ENCODE measurements at places on chromosomes 11 and 22.
A peak's percentile ranks its signal among the peaks of the same experiment; 100 is the strongest.

GRCh38 chr11:112128483-112129121 lies 35.3 kb downstream of the IL18 start:
- DNase-seq, result no peak
- H3K4me1 ChIP-seq, result no peaks in the 10 kb centered on the region
- no peaks in the 10 kb centered on the region for H3K36me3 ChIP-seq
- H3K4me3 ChIP-seq, result no peak overlapping the region
- no peak overlapping the region for H3K27ac ChIP-seq
- no peaks in the 10 kb centered on the region for H3K27me3 ChIP-seq

- H3K36me3 ChIP-seq, result peaks cover 6% of the 10 kb centered on the region
- no peaks in the 10 kb centered on the region for H3K27me3 ChIP-seq
- peaks cover 10% of the 10 kb centered on the region for H3K4me1 ChIP-seq
- H3K27ac ChIP-seq, result no peak overlapping the region
- DNase-seq, result no peak
These were observed 52.2 kb downstream of the PPFIA1 start for GRCh38 chr11:70322666-70323065.

DNA sequence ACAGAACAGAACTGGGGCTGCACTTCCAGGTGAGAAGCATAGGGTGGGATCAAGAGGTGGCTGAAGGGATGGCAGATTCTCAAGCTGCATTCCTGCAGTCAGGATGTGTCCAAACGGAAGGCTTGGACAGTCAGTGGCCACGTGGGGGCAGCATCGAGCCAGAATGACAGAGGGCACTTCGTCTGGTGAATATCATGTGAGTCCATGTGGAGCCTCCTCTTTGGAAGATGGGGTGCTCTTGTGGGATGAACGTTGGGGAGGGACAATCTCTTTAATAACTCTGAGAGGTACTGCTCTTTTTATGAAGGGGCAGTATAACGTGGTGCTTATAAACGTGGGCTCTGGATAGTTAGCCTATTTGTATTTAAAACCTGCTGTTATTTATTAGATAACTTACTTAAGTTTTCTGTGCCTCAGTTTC lies 154.9 kb upstream of the NAV2 start:
- DNase-seq, result peak; percentile 74
- no peaks in the 10 kb centered on the region for H3K4me1 ChIP-seq
- H3K4me3 ChIP-seq, result no peak overlapping the region
- peaks cover 11% of the 10 kb centered on the region for H3K27me3 ChIP-seq
- H3K27ac ChIP-seq, result no peak overlapping the region
- no peaks in the 10 kb centered on the region for H3K36me3 ChIP-seq

GRCh38 chr11:36212564-36213392 lies 76.4 kb downstream of the COMMD9 start:
- peaks cover 15% of the 10 kb centered on the region for H3K27me3 ChIP-seq
- no peak for DNase-seq
- H3K27ac ChIP-seq, result no peak overlapping the region
- H3K36me3 ChIP-seq, result no peaks in the 10 kb centered on the region
- no peak overlapping the region for H3K4me3 ChIP-seq

DNA sequence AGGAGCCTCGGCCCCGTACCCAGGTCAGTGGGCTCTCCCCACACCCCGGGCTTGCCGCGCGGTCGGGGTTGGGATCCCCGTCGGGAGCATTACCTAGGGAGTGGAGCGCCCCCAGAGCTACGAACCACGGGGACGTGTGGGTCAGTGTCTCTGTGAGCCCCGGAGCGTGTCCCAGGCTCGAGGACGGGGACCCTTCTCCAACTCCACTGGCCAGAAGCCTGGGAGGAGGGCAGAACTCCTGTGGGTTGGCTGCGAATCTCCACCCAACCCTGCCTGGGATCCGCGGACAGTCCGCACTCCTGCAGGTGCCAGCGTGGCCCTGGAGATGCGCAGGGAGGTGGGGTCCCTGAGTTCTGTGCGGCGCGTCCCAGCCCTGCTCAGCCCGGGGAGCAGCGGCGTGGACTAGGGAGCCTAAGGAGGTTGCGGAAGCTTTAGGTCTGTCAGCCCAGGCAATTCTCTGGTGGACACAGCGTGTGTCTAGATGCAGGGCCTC lies 346 bp downstream of the PPFIBP2 start:
- H3K4me1 ChIP-seq, result peaks cover 57% of the 10 kb centered on the region
- H3K36me3 ChIP-seq, result no peaks in the 10 kb centered on the region
- H3K27me3 ChIP-seq, result no peaks in the 10 kb centered on the region
- peak overlapping the region; percentile 95 for H3K4me3 ChIP-seq
- DNase-seq, result peak; percentile 27
- H3K27ac ChIP-seq, result peak overlapping the region; percentile 95

All from activated T-cell treated with anti-CD3 and anti-CD28 coated beads, Interleukin-2, amount 50 U/mL, for 72 hours (primary cell).